ENCODE measurements at places on chromosomes 2 and 18.

DNA sequence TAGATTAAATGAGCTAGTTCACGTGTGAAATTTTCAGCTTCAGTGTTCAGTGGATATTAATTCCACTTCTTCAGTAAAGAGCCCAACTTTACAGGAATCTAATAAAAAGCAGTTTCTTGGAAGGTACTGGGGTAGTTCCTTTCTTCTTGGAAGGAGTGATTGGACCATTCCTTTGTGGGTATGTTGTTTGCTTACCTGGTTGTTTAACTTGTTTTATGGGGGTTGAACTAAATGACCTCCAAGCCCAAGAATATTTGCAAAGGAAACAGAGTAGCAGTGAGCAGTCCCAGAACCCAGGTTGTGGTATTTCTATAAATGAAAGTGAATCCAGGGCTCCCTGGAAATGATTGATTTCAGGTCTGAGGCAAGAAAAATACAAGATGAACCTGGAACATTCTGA, 31.4 kb downstream of the KCNJ13 start:
- no peak for DNase-seq

DNA sequence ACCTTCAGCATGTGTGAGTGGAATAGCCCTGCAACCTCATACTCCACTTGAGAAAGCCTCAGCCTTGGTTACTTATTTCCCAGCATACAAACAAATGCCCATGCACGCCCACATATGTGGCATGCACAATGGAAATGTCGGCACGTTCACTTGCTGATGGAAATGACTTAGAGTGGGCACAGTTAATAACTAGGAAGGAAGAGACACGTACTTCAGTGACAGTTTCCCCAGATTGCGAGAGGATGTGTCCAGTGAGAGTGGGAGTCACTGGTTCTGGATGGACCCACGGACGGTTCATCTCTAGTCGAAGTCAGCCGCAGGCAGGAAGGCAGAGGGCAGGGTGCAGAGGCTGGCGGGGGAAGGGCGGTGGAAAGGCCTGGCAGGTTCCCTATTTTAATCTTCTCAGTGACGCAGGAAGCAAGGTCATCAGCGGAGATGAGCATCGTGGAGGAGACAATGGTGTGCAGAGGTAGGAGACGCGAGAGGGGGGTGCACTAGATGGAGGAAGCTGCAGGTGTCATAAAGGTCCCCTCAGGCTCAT, 350.7 kb upstream of the MYT1L start:
- DNase-seq = no peak

GRCh38 chr2:217789736-217790181, 213.0 kb downstream of the TNS1 start:
- no peak for DNase-seq

DNA sequence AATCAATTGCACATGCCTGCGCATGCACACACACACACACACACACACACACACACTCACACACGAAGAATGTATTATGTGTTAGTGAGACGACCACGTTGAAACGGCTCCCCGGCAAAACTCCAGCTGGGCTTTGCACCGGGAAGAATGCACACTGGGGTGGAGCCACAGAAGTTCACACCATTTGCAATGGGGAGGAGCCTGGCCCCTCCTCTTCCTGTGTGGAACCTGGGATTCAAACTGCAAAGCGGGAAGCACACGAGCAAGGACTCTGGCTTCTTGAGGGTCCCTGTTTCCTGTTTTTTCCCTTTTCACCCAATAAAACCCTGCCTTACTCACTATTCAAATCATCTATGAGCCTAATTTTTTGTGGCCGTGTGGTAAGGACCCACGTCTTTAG, 304.0 kb upstream of the TMEFF2 start:
- no peak for DNase-seq

- DNase-seq = no peak
Observed at GRCh38 chr2:108385411-108386071, 7.8 kb downstream of the SULT1C4 start.

DNA sequence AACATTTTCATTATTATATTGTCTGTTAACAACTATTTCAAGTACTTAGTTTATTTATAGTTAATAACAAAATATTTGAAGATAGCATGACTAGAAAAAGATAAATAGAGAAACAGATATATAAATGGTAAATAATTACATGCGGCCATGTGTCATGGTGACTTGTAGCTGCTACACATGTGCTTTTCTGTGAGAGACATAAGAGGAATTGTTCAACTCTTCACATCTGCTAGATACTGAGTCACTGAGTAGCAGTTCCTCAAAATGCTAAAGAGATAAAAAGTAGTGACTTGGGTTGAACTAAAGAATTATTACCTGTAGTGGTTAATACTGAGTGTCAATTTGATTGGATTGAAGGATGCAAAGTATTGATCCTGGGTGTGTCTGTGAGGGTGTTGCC, 37.5 kb upstream of the SCN9A start:
- no peak for DNase-seq

DNA sequence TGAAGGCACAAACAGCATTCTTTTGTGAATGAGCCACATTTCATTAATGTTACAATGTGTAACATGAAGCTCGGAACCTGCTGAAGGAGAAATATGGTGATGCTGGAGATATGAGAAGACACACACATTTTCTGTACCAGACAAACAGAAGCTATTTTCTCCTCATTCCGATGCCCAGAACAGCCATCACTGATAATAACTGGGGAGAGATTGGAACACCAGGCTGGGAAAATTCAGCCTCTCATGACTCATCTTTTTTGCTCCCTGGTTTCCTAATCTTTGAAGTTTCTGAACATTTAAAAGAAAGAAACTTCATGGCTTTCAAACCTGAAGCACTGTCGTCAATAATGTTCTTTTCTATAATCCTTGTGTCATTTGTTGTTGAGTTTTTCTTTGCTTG, 110.9 kb downstream of the LYPD6 start:
- no peak for DNase-seq

- DNase-seq = no peak
Observed at GRCh38 chr2:131046918-131047652, 46.2 kb downstream of the FAM168B start.

Data from stimulated activated CD8-positive, alpha-beta memory T cell treated with anti-CD3 and anti-CD28 coated beads, Interleukin-12 subunit alpha, Interleukin-12 subunit beta, amount 100 ng/mL, for 1 hour (primary cell).